CD14-positive monocyte (primary cell): ENCODE measurements at places on chromosomes 3 and 15.

- DNase-seq: no peak
Observed at GRCh38 chr3:194941360-194941955, 255.8 kb downstream of the FAM43A start.

GRCh38 chr3:129315223-129315997 is 36.7 kb downstream of the HMCES start:
- DNase-seq: peak; percentile 30

- DNase-seq: no peak
Observed at GRCh38 chr3:30989276-30990030, 95.0 kb upstream of the GADL1 start.

- no peak for DNase-seq
Observed at GRCh38 chr3:185555101-185555501, 2.7 kb upstream of the LIPH start.

DNA sequence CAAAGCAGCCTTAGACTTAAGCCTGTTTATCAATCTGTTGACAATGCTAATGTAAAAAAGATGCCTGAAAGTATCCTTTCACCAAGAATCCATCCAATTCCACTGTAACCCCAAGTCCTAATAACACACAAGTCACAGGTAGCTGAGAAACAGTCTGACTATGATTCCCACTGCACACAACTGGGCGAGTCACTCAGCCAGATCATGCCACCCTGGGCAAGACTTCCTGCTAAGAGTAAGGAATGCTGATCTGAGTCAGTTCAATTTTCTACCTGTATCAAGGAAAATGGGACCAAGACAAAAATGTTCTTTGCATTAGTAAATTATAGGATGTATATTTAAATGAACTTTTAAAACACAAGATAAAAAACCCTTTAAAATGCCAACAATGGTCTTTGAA is 33.3 kb downstream of the NPTN start:
- no peak for DNase-seq

- DNase-seq: no peak
Observed at GRCh38 chr3:16448639-16449070, 64.8 kb downstream of the RFTN1 start.

GRCh38 chr3:52493232-52494017 is 1.7 kb upstream of the STAB1 start:
- no peak for DNase-seq

- peak; percentile 91 for DNase-seq
Observed at GRCh38 chr15:85581495-85581894, 201.1 kb downstream of the AKAP13 start.

GRCh38 chr3:59418836-59419235 is 369.0 kb upstream of the CFAP20DC start:
- DNase-seq: no peak
